ENCODE measurements at places on chromosomes 16 and 17.

DNA sequence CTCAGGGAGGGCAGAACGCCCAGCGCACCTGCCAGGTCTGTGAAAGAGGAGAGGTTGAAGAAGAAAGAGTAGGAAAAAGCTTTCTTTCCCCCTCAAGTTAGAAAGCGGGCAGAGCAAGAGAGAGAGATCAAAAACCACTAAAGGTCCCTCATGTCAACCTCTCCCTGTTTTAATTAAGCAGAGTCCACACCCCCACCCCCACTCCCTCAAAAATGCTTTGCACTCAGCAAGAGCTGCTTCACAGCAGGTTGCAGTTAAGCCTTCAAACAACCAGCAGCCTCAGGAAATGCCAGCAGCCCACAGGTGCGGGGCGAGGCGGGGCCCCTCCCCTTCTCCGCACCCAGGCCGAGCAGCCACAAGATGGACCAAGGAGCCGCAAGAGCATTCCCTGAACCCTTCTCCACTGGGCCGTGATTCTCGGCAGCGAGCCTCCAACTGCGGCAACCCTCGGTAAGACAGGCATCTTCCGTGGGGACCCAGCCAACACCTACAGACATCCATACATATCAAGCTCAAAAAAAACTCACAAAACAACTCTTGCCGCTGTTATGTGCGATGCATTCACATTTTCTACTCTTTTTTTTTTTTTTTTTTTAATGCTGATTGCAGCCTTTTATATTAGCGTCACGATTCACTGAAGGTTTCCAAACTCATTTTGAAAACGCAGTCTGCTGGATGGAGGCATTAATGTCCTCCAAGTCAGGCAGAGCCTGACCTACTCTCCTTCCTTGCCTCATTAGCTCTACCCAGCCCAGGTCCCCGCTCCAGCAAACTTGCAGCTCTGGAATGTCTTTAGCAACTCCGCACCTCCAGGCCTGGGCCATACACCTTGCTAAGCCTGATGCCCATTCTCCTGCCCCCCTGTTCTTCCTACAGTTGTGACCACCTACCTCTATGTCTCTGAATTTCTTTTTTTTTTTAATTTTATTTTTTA, 66.1 kb downstream of the AXIN2 start:
- DNase-seq: no peak

DNA sequence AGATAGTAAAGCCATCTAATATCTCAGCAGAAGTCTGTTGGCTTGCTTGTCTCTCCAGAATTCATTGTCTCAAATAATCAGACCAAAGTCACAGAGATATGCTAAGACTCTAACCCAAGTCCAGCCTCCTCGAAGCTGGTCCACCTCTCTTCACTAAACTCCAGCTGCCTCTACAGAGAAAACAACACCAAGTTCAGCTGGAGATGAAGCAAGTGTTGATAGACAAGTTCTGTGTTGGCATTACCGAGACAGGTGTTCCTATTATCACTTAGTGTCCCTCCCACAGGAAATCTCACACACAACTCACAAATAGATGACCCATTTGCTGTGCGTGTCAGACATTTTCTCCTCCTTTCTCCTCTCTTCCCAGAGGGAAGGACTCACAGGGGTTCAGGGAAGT, 164.4 kb upstream of the ANKFN1 start:
- no peak for DNase-seq

DNA sequence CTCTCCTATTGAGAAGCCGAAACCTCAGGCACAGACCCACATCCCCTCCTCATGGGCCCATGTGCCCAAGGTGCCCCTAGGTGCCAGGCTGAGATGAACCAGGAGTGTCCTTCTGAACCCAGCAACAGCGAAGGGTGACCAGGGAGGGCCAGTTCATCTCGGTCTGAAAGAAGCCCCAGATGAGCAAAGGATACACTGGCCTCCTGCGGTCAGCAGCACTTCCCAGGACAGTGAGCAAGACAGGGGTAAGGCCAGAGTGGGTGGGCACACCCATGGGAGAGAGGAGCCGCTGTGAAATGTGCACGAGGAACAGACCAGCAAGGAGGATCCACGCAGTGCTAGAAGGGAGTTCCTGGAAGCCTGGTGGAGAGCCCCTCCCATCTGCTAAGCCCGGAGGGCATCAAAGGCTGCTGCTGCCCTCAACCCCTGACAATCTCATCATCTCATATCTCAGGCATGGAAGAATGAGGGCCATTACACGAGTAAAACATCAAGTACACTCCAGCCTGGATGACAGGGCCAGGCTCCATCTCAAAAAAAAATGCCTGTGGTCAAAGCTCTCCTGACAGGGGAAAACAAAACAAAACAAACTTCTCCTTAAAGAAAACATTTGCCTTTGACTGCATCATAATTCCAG, 3.3 kb upstream of the HBZ start:
- DNase-seq: no peak

DNA sequence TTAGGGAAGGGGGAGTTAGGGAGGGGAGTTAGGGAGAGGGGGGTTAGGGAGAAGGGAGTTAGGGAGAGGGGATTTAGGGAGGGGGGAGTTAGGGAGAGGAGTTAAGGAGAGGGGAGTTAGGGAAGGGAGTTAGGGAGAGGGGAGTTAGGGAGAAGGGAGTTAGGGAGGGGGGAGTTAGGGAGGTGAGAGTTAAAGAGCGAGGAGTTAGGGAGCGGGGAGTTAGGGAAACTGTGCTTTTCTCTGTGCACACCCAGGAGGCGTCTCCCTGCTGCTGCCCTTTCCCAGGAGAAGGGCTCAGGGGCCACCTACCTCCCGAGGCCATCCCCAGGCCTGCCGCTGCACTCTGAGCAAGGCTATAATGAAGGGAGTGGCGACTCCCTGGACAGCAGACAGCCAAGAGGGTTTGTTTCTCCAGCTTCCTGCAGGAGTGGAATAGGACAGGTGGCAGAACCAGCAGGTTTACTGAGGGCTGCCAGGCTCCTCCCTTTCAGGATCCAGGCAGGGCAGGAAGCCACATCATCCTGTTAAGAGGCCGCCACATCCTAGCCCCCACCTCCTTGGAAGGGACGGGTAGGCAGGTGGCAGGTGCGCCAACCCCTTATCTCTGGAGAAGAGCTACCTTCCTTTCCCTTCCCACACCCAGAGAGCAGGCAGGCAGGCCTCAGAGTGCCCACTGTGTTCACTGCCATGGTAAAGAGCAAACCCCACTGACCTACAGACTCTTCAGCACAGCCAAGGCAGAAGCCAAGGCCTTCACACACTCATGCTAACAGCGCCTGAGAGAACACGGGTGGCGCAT, 4.3 kb downstream of the CANT1 start:
- DNase-seq: no peak

GRCh38 chr16:86929057-86929871, 350.9 kb downstream of the FOXL1 start:
- no peak for DNase-seq

- no peak for DNase-seq
Measured at GRCh38 chr16:70647441-70648359, 1.3 kb downstream of the IL34 start.

GRCh38 chr17:29682987-29683386, 60.3 kb upstream of the CORO6 start:
- DNase-seq: no peak

- DNase-seq: no peak
Measured at GRCh38 chr17:71548540-71549190, 572.2 kb upstream of the SOX9 start.

DNA sequence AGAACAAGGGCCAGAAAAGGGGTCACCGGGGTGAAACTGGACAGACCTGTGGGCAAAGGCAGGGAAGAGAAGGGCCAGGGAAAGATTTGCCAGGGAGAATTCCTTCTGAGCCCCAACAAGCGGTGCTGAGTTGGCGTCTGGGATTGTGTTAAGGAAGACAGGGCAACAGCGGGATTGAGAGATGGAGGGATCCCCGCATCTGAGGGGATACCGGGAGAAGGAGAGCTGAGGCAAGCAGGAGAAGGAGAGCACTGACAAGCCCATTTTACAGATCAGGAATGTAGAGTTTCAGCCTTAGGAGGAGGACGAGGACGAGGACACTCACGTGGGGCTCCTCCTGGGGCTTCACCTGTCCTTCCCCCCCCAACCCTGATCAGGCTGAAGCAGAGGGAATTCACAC, 998 bp upstream of the ABCC3 start:
- no peak for DNase-seq

DNA sequence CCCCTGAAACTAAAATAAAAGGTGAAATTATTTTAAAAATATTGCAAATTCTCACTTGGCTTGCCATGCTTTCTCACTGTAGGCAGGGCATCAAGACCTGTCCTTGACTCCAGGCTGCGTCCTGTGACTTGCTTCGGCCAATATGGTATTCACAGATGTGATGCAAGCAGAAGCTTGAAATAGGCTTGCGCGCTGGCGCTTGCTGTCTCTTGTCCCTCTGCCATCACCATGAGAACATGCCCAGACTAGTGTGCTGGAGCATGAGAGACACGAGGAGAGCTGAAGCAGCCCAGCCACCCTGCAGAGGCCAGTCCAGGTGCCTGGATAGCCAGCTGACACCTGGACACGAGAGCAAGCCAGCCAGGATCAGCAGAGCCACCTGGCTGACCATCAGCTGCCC, 21.8 kb upstream of the ZKSCAN2 start:
- DNase-seq: no peak

DNA sequence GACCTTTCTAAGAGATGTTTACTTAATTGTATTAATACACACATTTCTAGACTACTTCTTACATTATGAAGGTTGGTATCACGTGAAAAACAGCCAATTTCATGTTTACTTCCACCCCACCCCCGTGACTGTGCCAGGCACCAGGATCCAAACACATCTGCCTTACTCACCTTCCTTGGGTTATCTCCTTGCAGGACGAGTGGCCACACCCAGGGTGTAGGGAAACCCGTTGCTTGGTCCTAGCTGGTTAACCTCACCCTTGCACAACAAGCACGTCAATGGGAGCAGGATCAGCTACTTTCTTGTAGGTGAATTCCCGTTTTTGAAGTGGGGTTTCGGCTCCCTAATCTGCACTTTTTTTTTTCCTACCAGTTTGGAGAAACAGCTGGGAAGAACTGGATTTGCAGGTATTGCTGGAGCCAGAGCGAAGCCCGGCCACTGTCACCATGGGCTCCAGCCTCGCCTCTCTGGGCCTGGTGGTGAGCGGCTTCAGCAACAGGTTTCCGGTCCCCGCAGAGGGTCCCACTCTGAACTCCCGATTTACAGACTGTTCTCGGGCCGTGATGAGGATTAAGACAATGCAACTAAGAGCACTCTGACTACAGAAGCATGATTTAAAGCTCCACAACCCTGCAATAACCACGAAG, 2.1 kb upstream of the UBB start:
- DNase-seq: no peak

- no peak for DNase-seq
Measured at GRCh38 chr17:45639297-45639849, 144.7 kb upstream of the CRHR1 start.

DNA sequence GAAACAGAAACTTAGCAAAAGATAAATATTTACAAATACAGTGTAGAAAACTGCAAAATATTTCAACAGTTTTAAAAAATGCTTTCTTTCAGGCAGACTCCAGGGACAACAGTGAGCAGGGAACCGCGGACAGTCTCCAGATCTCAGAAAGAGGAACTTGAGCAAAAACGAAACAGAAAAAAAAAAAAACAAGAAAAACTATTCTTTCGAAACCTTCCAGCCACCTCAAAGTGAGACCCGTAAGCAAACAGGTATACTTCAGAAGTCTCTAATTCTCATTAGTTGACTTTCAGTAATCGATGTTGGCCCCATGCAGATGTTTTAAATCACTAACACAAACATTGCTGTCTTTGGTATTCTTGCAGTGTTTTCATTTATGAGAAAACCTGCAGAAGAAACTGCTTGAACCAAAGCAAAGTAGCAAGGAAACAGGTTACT, 15.7 kb upstream of the CCL1 start:
- DNase-seq: peak; percentile 81

- no peak for DNase-seq
Measured at GRCh38 chr16:54487933-54488332, 201.3 kb upstream of the IRX3 start.

- DNase-seq: no peak
Measured at GRCh38 chr16:89202422-89203215, 2.3 kb upstream of the SLC22A31 start.

- no peak for DNase-seq
Measured at GRCh38 chr16:1122398-1122765, 26.3 kb upstream of the C1QTNF8 start.

- DNase-seq: no peak
Measured at GRCh38 chr16:84919708-84920107, 91.6 kb downstream of the ZDHHC7 start.

DNA sequence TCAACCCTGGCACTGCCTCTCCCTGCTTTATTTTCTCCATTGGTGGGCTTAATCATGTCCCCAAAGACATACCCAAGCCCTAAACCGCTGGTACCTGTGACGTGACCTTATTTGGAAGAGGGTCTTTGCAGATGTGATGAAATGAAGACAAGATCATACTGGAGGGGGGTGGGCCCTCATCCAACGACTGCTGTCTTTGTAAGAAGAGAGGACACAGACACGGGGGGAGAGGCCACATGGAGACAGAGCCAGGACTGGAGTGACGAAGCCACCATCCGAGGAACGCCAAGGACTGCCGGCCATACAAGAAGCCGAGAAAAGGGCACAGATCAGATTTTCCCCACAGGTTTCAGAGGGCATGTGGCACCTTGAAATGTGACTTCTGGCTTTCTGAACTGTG, 62.5 kb downstream of the C16orf95 start:
- no peak for DNase-seq

DNA sequence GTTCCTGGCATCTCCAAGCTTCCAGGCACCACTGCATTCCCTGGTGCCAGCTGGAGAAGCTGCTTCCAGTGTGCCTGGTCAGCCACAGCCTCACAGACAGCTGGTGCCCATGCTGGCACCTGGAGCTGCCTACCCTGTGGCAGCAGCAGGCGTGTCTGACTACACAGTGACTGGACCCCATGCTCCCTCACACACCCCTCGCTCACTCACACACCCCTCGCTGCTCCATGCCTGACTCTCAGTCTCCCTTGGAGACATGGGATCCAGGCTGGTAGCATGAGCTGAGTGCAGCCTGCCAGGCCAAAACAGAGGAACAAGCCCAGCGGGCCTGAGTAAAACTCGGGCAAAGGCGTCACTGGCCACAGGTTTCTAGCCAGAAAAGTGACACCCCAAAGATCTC, 59.1 kb upstream of the SMIM36 start:
- DNase-seq: no peak

All from inflammatory macrophage (primary cell).